ENCODE measurements at places on chromosomes 12 and 14.

- DNase-seq: no peak
These were observed 1.3 kb upstream of the KCNH5 start for GRCh38 chr14:63046339-63047268.

- no peak for DNase-seq
These were observed 30.4 kb upstream of the TRAF3 start for GRCh38 chr14:102746634-102747438.

DNA sequence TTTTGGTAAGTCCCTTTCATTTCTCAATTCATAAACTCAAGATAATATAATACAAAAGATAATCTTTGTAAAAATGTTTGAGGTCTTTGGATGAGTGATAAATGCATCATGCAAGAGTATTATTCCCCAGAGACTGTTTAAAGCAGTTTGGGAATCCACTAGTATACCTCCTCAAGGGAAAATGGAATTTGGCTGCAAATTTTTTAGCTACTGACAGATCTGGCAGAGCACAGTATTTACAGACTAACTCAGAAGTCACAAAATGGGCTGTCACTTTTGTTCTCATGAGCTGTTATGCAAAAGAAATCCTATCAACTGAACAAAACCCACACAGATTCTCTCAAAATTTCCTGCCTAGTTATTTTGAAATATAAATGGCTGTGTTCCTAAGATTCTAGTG is 9.9 kb downstream of the SPIC start:
- no peak for DNase-seq

DNA sequence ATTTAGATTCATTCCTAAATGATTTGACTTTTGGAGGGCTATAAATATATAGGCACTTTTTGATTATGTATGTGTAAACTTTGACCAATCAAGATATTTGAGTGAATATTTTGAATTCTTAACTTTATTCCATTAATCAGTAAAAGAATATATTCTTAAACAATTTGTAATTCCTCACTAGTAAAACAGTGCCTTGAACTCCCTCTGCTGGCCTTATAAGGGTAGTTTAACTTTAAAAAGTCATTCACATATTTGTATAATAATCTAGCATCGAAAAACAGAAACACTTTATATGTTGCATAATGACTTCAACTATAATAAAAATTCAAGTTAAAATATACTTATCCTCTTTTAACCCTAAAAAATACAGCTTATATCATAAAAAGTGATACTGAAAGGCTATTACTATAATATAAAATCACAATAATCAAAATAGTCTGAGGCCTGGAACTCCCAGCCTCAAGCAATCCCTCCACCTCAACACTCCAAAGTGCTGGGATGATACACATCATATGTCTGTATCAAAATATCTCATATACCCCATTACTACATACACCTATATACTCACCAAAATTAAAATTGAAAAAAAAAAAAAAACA is 31.2 kb downstream of the CCDC59 start:
- DNase-seq: no peak

DNA sequence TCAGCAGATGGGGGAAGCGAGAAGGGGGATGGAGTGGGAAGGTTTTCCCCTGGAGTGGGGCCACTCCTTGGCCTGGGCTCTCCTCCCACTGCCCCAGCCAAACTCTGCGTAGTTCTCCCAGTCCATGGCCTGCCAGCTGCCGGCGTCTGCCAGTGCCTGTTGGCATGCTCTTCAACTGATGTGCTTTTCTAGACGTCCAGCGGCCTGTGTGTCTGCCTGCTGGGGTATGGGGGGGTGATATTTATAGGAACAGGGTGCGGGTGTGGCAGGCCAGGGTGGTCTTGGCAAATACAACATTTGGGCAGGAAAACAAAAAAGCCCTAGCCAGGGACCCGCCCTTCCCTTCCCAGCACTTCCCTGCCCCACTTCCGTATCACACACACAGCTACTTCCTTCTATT is 786.3 kb upstream of the NOVA1 start:
- DNase-seq: no peak

DNA sequence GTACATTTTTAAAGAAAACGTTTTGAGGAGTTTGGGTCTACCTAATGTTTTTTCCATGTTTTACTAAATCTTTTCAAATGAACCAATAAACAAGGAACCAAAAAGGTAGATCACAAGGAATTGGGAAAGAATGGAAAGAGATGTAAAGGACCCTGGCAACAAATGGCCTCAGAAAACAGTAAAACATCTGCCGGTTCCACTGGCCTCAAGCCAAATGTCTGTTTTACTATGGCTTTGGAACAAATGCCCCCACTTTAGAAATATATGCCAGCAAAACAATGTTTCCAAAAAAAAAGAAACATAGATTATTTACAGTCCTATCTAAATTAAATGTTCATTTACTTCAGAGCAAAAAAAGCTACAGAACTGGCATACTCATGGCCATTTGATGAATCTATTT is 3.0 kb downstream of the TRMT5 start:
- DNase-seq: no peak

GRCh38 chr14:91770185-91770584 is 38.3 kb upstream of the CATSPERB start:
- no peak for DNase-seq

- no peak for DNase-seq
These were observed 157.3 kb upstream of the PLXNC1 start for GRCh38 chr12:93990832-93991803.

DNA sequence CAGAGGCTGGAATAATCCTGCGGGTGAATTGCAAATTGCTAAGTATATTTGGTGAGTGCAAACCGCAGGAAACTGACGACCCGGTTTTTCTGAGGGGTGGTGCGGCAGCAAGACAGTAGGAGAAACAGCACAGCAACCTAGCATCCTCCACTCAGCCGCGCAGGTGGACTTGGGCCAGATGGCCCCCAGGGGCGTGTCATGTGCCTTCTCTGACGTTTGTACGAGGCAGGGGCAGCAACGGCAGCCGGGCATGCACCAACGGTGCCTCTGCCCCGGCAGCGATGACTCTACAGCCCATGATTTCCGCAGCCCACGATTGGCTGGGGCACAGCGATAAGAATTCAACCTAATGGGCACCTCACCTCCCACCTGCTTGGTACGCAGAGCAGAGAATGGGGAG is 11.1 kb upstream of the CLEC2A start:
- no peak for DNase-seq

GRCh38 chr14:100675699-100676684 is 50.7 kb upstream of the DLK1 start:
- DNase-seq: no peak

- DNase-seq: no peak
These were observed 24.3 kb upstream of the FOXG1 start for GRCh38 chr14:28742171-28742846.

DNA sequence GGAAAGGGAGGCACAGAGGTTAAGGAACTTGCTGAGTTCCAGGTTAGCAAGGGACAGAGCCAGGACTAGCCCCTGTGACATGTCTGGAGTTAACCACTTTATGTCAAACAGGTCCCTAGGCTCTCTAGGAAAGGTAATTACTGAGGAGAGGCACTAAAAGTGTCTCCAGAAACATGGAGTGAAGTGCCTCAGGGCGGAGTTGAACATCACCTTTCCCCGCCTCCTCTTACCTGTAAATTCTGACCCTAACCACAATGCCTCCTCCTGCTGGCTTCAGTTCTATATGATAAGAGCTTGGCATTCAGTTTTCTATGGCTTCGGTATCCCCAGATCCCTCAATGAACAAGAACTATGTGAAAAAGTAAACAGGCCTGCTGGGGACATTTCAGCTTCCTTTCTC is 18.1 kb downstream of the RPH3A start:
- no peak for DNase-seq

- DNase-seq: no peak
These were observed 50.8 kb upstream of the ELK3 start for GRCh38 chr12:96143392-96143791.

GRCh38 chr14:65287264-65288131 is 125.0 kb upstream of the FUT8 start:
- DNase-seq: no peak

DNA sequence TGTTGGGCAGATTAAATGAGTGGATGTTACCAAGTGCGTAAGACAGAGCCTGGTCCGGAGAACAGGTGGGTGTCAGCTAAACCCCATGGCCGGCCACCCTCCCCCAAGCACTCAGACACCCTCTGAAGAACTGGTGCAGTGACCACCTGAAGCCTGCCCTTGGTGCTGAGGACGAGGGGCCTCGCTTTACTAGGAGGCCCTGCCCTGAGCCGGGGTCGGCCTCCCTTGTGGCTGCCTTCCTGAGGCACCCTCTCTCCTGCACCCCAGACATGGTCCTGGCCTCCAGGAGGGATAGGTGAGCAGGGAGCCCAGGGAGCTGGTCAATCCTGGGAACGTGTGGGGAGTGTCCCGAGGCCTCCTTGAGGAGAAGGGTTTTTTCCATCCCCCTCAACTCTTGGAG is 4.9 kb upstream of the KIF26A start:
- no peak for DNase-seq

- no peak for DNase-seq
These were observed 25.9 kb downstream of the TCHP start for GRCh38 chr12:109926016-109926415.

GRCh38 chr14:64983439-64984310 is 3.0 kb upstream of the FNTB start:
- DNase-seq: no peak

- DNase-seq: no peak
These were observed 28.7 kb downstream of the NELL2 start for GRCh38 chr12:44847403-44847802.

DNA sequence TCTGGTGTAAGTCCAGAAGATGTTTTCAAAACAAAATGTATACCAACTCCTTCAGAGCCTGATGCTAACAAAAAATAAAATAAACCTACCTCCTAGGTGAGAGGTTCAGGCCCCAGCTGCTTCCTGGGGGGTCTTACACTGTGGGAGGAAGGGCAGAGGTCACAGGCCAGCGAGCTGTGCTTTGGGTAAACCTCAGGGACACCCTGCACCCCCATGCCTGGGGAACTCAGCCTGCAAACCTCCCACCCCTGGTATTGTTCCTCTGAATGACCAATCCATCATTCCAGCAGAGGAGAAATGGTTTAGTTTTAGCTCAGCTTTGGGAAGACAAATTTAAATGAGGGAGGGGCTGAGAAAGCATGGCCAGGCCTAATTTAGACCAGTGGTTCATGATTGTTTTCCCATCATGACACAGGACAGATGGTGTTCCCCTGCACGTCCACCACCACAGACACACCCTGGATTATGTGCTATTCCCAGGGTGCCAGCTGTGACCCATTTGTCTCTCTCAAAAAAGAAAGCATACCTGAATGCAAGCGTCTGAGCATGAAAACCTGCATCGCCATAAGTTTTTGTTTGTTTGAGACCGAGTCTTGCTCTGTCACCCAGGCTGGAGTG is 14.5 kb upstream of the TFCP2 start:
- DNase-seq: no peak

DNA sequence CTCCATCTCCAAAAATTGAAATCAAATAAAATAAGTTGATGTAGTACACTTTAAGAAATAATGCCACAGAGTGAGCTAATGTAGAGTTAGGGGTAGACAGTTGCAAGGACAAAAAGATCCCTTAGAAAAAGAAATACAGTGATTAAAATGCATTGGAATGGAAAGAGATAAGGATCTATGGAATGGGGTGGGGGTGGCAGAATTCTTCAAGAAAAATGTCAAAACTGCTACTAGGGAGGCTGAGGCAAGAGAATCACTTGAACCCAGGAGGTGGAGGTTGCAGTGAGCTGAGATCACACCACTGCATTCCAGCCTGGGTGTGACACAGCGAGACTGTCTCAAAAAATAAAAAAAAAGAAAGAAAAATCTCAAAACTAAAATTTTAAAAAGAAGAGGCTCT is 6.5 kb downstream of the OLR1 start:
- DNase-seq: no peak

DNA sequence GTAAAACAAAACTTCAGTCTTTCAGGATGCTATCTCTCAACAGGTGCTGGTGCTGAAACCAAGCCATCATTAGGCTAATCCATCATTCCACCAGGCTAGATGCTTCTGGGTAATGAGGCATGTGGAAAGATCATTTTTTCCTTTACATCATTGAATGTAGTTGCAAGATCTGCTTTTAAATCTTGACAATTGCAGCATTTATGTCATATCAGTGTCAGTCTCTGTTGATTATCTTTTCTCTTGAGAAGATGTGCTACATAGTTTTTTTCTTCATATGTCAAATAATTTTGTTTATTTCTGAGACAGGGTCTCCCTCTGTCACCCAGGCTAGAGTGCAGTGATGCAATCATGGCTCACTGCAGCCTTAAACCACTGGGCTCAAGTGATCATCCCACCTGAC is 16.2 kb upstream of the EXD2 start:
- DNase-seq: no peak

DNA sequence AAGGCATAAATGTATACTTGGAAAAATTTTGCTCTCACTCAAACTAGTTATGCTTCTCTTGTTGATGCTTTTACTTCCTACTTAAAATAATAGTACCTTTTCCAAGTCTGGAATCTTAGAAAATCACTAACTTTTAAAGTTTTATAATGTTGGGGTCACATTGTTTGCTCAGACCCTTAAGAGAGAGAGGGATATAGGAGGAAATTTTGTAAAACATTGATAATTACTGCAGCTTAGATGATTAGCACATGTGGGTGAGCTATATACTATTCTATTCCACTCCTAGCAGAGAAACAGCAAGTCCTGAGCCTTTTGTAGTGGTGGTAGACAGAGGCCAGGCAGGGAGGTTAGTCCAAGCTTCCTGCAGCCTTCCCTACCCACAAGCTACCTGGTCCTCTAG is 13.4 kb downstream of the EID3 start:
- no peak for DNase-seq

GRCh38 chr14:95226801-95227200 is 69.5 kb upstream of the DICER1 start:
- no peak for DNase-seq

DNA sequence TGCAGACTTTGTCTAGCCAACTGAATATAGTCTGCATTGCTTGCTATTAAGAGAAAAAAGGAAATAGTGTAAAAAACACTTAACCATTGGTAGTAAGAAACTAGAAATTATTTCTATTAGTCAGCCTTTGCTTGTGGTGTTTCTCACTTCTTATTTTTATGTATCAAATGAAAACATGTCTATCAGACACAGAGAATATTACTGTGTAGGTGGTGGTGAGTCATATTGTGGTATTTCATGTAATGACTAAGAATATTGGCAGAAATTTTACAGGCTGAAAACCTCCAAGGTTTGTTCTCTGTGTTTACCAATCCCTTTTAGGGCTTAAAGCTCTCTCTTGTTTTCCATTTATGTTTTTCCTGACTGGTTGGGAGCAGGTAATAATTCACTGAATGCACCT is 87.2 kb downstream of the DAAM1 start:
- no peak for DNase-seq

DNA sequence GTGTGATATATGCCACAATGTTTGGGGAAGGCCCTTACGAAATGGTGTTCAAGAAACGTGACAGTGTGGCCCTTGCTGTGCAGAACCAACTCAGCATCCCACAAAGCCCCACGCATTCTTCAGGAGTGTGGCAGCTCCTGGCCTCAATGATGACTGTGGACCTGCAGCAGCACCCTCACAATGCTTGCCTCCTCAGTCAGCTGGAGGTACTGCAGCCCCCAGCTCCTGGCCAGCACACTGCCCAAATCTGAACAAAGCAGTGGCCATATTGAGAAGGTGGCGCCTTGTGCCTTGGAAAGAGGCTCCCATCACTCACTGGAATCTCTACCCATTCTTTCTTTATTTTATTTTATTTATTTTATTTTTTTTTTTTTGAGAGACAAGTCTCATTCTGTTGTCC is 10.4 kb downstream of the POLE2 start:
- DNase-seq: no peak

- DNase-seq: no peak
These were observed 58.4 kb upstream of the PPP1R12A start for GRCh38 chr12:79993106-79993862.

All from effector CD4-positive, alpha-beta T cell (primary cell).